Kidney glomerular epithelial cell (primary cell): ENCODE measurements at places on chromosomes 5 and 9.

DNA sequence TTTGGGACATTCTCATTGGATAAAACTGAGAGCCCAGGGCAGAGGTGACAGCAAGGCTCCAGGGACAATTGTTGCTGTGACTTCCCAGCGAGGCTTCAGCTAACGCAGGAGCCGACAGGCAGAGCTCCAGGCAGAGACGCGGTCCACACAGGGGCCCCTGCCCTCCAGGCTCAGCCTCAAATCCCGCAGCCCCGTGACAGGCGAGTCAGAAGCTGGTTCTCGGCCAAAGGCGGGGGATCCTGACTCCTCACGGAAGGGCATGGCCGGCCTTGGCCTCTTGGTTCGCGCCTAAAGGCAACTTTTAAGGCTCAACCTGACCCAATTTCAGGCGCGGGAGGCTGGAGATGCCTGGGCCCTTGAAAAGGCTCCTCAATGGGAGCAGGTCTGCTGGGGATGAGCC lies 21.3 kb downstream of the SLC12A7 start:
- no peak for DNase-seq

GRCh38 chr5:25405850-25406249 lies 761.1 kb upstream of the CDH10 start:
- no peak for DNase-seq

GRCh38 chr5:142803428-142804125 lies 33.4 kb downstream of the ARHGAP26 start:
- peak; percentile 42 for DNase-seq

DNA sequence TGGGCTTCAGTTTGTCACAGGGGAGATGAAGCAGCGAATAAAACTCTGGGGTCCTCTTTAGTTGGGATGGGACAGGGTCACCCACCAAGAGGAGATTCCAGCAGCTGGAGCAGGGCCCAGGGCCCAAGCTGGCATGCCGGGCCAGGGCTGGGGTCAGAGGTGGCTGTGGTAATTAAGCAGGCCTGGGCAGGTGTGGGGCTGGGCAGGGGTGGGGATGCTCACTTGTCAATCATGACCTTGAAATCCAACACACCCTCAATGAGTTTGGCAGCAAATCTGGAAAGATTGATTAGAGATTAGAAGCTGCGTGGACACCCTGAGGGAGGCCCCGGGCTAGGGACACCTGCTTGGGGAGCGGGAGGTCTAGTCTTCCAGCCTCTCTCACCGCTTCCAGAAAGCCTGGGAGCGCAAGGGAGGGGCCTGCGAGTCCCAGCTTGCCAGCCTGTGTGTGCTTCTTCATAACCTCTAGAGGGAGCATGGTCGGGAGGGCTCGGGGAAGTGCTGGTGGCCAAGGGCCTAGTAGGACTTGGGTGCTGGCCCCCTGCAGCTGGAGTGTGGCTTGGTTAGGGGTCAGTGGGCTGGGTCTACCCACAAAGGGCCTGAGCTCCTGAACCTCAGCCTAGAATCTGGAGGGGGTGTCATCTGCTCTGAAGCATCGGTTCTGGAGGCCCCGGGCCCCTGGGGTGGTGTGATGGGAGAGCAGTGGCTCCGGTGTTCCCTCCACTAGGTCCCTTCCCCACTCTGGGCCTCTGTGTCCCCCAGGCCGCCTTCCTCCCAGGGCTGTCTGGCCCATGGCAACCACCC lies 7.6 kb downstream of the CRAT start:
- peak; percentile 9 for DNase-seq

- DNase-seq = no peak
Observed at GRCh38 chr5:77863181-77863580, 87.0 kb upstream of the TBCA start.

DNA sequence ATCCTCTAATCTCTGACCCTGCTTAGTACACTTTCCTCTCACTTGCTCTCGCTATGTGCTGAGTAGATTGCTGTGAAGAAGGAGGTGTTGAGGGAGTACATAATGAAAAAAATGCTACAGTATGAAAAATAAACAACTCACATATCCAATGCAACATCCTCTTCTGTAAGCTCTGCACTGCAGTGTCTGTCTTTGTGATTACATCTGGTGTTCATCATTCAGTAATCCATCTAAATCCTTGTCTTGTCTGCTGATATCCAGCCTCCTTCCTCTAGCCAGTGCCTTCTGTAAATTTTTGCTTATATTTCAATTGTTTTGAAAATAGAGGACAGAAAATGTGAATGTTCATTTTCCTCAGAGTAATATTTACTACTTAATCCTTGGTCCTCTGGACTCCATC lies 57.4 kb upstream of the CDH12 start:
- DNase-seq = no peak

DNA sequence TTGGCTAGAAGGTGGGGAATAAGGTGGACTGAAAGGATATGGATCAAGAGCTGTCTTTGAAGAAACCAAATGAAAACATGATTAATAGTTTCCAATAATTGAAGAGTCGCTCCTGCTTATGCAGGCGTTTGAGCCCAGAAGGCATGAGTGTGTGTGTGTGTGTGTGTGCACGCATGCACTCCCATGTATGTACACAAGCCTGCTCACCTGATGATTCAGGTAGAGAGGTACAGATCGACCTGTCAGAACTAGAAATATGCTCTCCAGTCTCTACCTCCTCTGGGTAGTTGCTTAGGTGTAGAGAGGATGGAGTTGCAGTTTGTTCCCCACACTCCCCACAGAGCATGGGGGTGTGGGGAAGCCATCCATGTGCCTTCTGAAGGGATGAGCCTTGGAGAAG lies 1.1 kb upstream of the FGF1 start:
- DNase-seq = no peak

DNA sequence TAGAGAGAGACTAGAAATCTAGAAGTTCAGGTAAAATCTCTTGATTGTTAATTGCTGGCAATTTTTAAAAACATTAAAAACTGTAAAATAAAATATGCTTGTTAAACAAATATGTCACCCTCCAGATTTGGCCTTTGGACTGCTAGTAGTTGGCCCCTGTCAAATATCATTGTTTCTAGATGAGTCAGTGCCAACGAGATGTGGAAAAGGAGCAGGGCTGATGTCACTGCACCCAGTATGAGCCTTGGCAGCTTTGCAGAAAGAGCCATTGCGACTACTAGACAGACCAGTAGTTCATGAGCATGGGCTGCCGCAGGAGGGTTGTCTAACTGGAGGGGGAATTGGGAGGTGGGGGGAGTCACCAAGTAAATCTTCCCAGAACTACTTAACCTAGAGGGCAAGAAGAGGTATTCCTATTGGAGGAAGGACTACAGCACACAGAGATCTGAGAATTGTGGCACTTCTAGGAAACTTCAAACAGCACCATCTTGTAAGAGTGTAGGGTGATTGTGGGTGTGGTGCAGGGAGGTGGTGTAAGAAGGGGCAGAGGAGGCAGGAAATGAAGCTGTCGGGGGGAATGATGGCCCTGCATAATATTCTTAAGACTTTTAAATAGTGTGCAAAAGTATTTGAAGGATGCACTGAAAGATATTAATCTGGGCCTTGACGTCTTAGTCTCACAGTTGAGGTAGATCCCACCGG lies 7.1 kb upstream of the DOCK2 start:
- DNase-seq = peak; percentile 58

DNA sequence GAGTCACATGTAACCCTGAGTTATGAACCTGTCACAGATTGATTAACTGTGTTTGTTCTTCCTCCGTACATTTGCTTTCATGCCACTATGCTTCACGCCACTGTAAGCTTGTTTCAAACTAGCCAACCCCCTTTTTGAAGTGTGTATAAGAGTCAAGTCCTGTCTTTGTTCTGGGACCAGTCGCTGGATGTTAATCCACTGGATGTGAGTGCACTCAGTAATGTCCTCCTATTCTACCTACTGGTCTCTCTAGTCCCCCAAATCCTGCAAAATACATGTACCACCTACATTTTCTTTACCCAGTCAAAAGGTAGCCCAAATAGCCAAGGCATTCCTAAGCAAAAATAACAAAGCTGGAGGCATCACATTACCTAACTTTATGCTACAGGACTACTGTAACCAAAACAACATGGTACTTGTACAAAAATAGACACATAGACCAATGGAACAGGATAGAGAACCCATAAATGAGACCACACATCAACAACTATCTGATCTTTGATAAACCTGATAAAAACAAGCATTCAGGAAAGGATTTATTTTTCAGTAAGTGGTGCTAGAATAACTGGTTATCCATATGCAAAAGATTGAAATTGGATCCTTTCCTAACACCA lies 1139.1 kb upstream of the SEMA6A start:
- DNase-seq = no peak

DNA sequence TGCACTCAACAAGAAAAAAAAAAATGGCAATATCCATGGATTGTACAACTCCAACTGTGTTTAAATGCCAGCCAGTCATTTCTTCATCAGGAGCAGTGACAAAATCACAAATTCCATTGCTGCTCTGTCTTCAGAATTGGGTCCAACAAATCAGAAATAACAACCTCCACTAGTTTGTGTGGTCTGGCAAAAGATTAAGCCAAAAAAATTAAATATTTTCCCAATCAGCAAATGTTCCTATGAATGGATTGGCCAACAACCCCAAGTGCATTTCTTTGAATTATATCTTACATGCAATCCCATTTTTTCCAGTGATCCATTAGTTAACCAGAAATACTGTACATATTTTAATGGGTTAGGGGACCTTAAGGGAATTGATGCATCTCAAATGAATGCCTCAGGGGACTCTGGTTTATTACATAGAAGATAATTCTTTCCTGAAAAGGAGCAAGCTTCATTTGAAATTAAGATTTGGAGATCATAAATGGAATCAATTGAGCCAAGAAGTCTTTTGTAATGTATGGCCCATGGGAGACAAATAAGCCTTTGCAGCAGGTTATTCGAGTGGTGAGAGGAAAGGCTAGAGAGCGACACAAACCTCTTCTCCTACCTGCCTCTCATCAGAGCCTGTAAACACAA lies 131.8 kb downstream of the TLE1 start:
- no peak for DNase-seq

DNA sequence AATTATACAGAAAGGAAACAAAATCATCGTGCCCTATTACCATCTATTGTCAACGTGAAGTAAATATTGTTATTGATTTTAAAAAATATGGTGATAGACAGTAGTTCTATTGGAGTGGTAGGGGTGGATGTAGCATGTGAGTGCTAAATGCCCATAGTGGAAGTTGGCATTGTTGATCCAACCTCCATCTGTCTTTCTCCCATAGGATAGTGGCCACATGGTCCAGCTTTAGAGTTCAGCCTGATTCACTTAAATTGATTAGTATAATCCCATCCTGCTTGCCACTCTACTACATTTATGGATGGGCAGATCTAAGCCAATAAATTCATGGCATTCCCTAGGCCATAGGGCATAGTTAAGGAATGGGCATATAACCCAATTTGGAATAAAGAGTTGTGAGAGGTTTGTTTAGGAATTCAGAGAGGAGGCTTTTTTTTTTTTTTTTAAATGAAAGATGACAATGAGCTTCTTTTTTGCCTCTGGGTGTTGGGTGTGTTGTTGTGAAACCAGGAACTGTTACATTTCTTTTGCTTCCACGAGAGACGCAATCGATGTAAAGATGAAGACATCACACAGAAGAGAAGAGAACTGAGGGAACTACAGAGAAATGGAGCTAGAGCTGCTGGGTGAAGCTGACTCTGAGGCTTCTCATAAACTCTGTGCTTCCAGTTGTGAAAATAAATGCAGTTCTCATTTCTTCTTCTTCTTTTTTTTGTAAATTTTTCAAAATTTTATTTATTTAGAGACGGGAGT lies 12.5 kb upstream of the CHD1 start:
- no peak for DNase-seq
